ENCODE measurements at places on chromosomes 4 and X. TPM values are rescaled to one million over a fixed set of nuclear protein-coding genes. Genes with fewer than 3 reads are reported as not detected.

Gene FAT4
- total RNA-seq, result 6.7 TPM

Gene HSD17B11
- total RNA-seq, result 33.9 TPM

DNA sequence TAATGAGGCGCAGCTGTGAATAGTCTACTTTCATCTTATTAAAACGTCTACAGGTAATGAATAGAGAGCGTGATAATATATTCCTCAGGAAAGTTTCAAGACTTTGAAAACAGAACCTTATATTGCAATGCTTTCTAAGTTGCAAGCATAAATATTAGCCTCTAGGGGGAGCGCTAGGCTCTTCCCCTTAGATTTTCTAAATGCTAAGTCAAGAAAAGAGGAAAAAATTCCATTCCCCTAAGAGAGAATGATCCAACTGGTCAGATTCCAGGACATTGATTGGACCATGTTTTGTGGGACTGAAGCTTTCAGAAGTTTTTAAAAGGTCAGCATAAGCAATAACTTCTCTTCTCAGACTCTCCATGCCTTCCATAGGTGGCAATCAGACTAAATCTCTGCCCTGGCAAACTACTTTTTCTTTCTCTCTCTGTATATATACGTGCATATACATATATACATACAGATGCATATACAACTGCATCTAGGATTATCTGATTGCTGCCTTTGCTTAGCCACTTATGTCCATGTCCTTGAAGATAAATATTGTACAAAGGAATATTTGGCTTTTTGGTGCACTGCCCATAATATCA is 492.9 kb downstream of the INPP4B start:
- peak; percentile 38 for ATAC-seq

DNA sequence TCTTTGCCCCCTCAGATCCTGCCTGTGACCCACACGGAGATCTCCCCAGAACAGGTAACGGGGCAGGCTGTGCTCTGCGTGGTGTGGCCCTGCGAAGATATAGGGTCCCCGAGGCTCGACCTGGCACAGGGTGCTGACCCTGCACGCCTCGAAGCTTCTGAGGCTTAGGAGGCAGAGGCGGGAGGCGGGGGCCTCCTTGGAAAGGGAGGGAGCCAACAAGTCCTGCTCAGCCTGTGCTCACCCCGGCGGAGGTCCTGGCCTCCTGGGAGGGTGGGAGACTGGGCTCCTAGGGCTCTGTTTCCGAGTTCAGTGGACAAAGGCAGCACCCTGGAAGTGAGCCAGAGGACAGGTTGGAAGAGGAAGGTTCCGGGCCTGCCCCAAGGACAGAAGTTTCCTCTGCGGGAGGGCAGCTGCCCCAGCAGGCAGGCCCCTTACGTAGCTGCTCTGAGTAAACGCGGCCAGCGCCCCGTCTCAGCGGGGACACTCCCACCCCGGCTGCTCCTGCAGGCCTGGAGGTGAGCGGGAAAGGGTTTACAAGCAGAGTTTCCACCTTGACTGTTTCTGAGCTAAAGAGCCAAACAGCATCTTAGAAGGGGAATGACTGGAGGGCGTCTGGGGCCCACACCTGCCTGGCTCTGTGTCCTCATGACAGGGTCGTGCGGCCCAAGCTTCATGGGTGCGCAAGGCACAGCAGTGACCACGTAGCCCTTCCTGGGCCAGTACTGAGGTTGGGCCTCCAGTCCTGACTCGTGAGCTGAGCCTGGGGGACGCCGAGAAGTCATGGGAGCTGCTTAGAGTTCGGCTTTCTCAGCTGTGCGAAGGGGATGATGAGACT is 16.1 kb downstream of the TMEM175 start:
- no peak for ATAC-seq

GRCh38 chr4:89324671-89325070 is 17.1 kb upstream of the GPRIN3 start:
- ATAC-seq, result no peak

DNA sequence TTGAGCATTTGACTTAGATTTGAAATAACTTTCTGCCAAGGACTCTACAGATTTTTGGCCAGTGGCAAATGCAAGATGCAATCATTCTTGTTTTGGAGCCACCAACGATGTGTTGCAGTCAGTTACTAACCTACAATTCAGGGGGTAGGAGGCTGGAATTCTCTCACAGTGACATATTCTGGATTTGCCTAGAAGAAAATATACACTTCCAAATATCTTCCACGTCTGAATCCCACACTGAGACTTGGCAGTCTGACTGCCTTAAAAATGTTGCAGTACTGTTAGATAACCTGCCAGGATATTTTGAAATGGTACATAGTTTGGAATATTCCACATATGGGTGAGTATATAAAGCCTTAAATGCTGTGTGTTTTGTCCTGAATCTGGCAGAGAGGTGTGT is 27.6 kb upstream of the AGTR2 start:
- no peak for ATAC-seq

DNA sequence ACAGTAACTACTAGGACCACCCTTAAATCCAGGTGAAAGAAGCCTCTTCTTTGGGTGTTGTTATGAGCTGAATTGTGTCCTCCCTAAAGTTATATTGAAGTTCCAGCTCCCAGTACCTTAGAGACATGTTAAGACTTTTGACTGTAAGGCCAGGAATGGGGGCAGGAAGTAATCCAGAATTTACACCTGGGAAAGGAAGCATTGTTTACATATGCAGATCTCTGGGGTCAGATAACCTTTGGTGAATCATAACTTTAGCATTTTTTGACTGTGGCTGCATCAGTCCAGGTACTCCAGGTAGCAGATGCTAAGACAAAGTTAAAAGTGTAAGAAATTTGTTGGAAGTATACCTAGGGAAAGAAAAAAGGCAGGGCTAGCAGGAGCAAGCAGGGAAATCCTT is 104.9 kb upstream of the CENPE start:
- no peak for ATAC-seq

DNA sequence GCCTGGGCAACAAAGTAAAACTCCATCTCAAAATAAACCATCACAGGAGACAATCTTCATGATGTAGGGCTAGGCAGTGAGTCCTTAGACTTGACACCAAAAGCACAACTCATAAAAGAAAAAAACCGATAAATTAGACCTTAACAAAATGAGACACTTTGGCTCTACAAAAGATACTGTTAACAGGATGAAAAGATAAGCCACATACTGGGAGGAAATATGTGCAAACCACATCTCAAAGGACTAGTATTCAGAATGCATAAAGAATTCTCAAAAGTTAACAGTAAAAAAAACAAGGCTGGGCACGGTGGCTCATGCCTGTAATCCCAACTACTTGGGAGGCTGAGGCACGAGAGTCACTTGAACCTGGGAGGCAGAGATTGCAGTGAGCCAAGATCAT is 13.2 kb downstream of the EFHC2 start:
- no peak for ATAC-seq
